ENCODE measurements at places on chromosomes 7 and 10.
A peak's percentile ranks its signal among the peaks of the same experiment; 100 is the strongest.

DNA sequence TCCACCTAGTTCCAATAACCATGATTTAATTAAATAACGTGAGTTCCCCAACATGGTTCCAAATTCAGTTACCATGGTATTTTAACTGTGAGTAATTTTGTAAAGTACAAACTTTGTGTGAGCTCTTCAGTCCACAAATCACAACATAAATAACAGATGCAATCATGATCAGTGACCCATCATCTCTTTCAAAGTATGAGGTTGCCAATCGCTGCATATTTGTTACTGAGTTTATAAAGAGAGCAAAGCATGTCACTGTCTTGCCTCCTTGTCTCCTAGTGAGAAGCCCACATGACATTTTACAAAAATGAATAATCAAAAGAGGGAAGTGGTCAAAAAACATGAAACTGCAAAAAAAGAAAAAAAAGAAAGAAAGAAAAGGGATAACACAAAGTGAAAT lies 69.1 kb upstream of the PDSS1 start:
- DNase-seq: no peak

DNA sequence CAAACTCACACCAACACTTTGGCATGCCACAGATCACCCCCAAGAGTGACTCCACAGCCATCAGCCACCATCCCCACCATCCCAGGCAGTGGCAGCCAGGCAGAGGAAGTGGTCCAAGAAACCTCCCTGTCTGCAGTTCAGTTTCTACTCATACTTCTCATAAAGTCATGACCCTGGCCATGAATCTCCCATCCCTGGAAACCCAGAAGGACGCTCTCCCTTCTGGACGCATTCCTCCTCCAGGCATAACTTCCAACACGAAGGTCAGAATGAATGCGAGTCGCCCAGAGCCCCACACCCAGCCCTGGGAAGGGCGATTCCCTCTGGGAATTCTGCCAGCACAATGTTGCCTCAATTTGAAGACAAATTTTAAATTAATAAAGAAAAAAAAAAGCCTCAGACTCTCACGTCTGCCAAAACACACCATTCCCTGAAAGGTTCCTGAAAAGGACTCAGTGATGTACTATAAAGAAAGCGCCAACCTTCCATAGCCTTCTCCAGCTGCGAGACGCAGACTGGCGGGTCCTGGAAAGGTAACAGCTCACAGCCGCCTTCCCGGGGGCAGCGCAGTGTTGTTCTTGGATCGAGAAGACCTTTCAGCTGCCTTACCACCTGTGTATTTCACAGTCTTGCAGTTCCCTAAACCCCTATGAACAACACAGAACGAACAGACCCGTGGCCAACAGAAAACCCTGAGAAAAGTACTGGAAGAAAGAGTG lies 307.6 kb downstream of the FRMD4A start:
- no peak for DNase-seq

DNA sequence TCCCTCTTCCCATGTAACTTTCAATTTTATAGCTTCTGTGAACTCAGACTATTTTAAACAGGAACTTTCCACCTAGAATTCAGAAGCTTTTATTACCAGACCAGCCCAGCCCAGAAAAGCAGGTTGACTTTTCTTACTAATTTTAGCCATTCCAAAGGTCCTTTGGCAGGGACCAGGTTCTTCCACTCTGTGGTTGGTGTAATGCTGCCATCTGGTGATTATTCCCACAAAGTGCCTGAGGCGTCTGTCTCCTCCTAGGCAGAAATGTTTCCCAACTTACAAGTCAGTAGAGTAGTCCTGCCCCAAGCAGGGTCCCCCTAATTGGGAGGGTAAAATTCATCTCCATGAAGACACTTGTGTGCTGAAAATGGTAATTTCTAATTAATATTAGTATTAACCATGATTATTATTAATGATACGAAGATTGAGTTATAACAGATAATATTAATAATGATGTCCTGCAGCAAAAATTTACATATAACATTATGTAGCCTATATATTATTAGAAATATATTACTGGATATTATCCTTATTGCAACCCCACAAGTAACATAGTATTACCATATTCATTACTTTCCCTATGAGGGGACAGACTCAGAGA lies 53.0 kb upstream of the PPP1R17 start:
- peak; percentile 4 for DNase-seq

- DNase-seq: no peak
Observed at GRCh38 chr10:5411941-5412276, 448 bp upstream of the NET1 start.

GRCh38 chr10:101807158-101807557 lies 11.1 kb downstream of the OGA start:
- no peak for DNase-seq

DNA sequence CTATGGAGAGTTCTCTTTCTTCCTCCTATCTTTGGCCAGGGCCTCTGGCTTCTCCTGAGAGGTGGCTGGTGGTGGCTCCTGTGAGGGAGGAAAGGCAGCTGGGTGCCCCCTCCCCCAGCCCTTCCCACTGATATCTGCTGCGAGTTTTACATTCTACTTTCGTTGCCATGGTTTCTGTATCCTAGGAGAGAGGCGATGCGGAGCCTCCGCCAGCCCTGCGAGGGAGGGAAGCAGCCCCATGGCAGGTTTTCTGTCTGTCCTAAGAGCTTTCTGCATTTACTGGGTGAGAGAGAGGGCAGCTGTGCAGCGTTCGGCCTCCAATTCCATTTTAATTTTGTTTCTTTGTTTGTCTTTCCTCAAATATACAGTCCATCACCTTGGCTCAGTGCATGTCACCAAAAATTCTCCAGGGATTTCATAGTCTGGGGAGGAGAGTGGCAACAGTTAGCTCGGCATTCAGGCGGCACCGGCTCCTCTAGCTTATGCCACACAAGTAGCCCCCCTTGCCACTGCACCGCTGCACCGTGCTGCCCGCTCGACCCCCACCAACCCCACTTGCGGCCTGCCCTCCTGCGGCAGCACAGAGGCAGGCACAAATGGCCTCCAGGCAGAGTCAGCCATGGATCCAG lies 20.4 kb downstream of the DNAJB12 start:
- peak; percentile 70 for DNase-seq

GRCh38 chr10:78919181-78919966 lies 149.4 kb upstream of the ZMIZ1 start:
- DNase-seq: no peak

DNA sequence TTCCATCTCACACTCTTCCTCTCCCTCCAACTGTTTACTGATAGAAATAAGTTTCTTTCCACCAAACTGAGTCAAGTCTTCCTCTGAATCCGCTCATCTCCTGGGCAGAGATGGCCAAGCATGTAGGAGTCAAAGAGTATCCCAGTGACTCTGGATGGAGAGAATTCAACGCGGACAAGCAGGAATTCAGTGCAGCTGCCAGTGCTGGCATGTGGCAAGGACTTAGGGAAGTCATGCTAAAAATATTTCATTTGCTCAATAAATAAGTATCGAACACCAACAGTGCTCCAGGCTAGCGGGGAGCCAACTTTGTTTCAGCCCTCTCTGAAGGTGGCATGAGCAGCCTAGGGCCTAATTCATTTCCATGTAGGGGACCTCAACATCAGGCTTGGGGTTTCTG lies 351.6 kb upstream of the ZMIZ1 start:
- DNase-seq: no peak

GRCh38 chr10:38072552-38072951 lies 21.6 kb upstream of the ZNF37A start:
- no peak for DNase-seq

- DNase-seq: no peak
Observed at GRCh38 chr7:137449016-137449415, 105.5 kb upstream of the PTN start.

- no peak for DNase-seq
Observed at GRCh38 chr7:7254908-7255307, 72.6 kb downstream of the C1GALT1 start.

GRCh38 chr10:35306852-35307251 lies 29.5 kb upstream of the CCNY start:
- no peak for DNase-seq

- no peak for DNase-seq
Observed at GRCh38 chr7:90337106-90337505, 9.4 kb upstream of the GTPBP10 start.

DNA sequence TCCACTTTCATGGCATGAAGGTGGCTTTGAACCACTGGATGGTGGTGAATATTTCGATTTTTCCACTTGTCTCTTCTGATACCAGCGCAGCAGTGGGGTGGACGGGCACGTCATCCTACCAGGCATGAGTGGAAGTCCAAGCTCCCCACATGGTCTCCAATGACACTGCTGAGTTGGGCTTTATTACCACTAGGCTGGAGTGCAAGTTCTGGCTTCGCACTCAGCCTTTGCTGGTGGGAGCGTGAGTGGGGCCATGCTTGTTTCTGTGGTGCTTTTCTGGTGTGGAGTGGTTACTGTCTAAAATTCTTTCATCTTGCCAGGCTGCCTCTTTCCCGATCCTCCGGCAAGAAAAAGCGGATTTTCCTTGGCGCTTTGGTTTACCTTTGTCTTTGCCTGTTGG lies 70.1 kb upstream of the SDK1 start:
- no peak for DNase-seq

DNA sequence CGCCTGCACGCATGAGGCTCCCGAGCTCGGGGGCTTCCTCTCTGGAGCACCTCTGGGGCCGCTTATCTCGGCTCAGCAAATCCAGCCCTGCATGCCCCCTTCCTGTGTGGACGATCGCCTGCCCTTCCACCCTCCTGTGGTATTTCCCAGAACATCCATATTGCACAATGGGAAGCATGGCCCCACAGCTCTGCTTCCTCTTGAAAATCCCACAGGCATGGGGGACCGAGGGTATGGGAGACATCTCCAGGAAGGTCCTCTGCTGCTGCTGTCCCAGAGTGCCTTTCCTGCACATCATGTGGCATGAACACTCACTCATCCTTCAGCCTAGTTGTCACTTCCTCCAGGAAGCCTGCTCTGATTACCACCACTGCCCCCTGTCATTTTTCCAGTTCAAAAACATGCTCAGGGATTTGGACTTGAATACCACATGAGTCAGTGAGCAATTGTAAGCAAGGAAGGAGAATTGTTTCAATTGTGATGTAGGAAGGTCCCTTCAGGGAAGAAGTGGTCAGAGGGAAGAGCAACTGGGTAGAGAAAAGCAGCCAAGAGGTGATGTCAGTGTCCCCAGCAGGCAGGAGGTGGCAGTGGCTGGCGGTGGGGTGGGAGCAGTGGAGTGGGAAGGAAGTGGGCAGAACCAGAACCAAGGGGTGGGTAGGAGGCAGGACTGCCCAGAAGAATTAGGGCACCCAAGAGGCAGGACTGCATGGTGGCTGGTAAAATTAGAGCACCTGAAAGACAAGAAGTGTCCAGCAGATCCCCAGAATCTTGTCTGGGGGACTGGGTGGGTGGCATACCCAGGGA lies 67.5 kb upstream of the ZMIZ1 start:
- no peak for DNase-seq

GRCh38 chr7:41385996-41386395 lies 316.9 kb downstream of the INHBA start:
- DNase-seq: no peak

DNA sequence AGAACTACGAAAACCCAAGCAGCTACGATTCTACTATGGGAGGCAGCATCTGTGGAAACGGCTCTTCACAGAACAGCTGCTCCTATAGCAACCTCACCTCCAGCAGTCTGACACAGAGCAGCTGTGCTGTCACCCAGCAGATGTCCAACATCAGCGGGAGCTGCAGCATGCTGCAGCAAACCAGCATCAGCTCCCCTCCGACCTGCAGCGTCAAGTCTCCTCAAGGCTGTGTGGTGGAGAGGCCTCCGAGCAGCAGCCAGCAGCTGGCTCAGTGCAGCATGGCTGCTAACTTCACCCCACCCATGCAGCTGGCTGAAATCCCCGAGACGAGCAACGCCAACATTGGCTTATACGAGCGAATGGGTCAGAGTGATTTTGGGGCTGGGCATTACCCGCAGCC lies 81.6 kb upstream of the SAMD8 start:
- no peak for DNase-seq

DNA sequence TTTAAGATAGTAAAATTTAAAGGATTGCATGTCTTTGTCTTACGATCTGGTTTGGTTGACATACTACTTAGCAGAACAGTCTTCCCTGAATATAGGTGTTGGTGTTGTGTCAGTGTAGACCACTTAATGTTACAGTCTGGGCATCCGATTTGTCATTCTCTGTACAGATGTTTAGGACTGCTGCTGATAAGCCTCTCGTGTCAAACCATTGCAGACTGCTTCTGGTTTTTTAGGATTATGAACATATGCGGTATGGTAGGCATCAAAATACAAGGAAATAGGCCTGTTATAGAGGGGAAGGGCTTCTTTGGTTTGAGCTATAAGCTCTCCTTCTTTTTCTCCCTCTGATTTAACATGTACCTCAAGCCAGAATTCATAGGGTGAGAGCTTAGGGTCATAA lies 7.4 kb downstream of the CYP3A43 start:
- DNase-seq: no peak

DNA sequence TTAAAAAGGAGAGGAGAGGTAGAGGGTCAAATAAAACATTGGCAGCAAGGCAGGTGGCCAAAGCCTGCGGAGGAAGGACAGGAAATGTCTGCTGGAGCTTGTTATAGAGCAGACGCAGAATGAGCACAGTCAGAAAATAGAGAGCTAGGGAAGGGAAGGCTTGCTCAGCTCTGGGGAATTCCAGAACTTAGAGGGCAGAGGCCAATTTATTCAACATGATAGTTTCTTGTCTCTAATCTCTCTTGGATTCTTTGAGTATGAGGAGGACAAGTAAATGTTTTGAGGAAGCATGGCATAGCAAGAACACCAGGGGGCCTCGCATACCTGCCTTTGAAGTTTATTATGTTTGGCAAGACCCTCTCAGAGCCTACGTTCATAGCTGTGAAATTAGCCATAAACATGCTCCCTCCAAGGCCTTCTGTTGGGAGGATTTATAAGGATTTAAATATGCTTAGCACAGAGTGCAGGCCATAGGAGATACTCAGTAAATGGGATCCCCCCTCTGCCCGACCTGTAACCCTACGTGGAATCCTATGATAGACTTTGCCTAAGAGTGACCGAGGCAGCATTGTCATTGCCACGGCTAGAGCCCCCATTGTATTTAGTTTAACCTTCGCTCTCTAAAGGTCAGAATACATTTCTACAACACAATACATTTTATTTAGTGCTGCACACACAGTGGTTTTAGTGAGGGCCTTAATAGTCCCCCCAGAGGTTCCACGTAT lies 293.9 kb downstream of the CCDC3 start:
- no peak for DNase-seq

GRCh38 chr10:133302230-133302629 lies 6.4 kb downstream of the TUBGCP2 start:
- no peak for DNase-seq

- no peak for DNase-seq
Observed at GRCh38 chr7:99624484-99624883, 7.7 kb downstream of the ZSCAN25 start.

GRCh38 chr10:132676193-132676891 lies 109.6 kb downstream of the NKX6-2 start:
- no peak for DNase-seq

DNA sequence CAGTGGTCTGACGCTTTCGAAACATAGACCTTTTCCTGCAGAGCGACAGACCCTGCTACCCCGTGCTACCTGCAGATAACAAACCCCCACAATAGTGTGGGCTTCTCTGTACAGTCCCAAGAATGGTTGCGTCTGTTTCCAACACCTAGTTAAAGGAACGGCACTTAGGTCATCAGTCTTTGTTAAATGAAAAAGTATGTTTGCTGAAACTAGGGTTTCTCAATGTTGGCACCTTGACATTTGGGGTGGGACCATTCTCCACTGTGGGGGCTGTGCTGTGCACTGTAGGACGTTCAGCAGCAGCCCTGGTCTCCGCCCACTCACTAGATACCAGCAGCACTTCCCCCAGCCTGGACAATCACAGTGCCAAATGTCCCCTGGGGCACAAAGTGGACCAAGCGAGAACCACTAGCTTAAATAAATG lies 13.7 kb downstream of the TECTB start:
- DNase-seq: no peak
